C1 segment of cervical spinal cord (tissue), 14 donors: ENCODE measurements at places on chromosomes 3 and 15.

DNA sequence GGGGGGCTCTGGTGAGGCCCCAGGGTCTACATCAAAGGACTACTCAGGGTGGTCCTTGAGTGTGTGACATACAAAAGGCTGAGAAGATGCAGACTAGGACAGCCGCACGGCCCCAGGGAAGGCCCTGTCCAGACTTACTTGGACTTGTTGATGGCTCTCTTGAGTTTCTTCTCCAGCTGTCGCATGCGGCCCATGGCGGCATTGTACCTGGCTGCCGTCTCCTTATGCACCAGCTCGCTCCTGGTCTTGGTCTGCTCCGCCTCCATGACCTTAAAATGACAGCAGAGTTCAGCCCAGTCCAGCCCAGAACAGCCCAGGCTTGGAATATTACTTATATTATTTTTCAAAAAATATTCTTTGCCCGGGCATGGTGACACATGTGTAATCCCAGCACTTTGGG, 56.0 kb downstream of the CAPN7 start:
- DNase-seq = no peak

- DNase-seq = no peak
These were observed 315.0 kb upstream of the TPM1 start for GRCh38 chr15:62727501-62727900.

DNA sequence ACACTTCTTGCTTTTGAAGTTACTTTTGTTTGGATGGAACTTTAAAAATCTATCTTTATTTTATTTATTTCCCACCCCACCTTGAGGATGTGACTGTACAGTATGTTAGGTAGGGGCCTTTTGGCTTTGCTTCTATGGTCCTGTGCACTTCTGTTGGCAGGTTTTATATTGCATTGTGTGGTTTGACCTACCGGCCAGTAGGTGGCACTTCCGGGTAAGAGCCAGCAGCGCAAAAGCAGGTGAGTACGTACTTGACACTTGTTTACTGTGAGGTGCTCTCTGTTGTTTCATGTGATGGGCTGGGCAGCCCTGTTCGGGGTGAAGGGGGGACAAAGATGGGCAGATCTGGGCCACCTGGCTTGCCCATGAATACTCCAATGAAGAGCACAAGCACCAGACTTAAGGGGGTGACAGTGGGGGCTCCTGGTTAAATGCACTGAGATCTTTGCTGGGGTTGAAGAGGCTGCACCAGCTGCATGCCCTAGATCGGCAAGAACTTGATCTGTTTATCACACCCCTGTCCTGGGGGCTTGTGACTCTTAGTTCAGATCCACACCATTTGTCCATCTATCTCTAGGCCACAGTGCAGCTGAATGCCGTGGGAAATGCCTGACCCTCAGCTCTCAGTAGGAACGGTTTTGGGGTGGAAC, 131.6 kb downstream of the NLGN1 start:
- no peak for DNase-seq

- DNase-seq = no peak
These were observed 2.5 kb downstream of the SHF start for GRCh38 chr15:45185069-45185779.

DNA sequence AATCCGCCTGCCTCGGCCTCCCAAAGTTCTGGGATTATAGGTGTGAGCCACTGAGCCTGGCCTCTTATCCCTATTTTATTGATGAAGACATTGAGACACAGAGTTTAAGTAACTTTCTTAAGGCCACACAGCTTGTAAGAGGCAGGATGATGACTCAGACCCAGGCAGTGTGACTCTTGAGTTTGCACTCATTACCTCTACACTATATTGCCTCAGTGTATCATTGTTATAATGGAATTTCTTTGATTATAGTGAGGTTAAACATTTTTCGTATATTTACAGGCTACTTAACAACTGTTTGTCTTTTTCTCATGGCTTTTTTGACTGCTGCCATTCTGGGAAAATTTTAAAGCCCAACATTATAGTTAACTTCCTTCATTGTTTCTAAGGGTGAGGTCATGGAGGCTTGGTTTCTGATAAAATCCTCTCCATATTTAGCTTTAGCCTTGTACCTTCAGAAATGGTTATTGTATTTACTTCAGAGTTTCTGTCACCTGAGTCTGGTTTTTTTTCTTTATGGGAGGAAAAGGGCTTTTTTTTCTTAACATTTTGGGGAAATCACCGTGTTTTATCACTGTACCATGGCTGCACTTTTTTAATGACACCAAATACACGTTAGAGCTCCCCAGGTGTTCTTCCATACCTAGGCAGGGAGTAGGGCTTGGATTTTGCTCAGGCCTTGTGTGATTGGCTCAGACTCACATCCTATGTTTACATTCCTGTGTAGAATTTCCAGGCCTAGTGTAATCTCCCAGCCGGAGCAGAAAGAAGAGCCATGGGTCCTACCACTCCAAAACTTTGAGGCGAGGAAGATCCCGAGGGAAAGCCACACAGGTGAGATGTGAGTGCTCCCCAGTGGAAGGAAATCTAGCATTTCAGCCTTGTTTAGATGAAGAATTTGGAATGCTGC, 6.3 kb downstream of the ZNF774 start:
- DNase-seq = no peak

DNA sequence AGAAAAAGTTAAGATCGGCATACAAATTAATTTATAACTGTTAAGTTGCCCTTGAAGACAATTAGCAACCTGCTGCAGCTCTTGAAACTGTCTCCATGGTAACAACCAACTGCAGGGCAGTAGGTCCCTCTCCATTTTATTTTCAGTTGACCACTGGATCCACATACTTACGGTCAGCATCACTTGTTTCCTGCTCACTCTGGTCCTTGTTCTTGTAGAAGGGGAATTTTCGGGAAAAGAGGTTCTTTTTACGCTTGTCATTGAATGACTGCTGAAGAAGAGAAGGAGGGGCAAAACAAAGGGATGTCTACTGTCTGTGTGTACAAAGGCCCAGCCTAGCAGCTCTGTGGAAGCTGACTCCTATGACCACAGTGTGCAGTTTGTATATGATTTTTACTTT, 46.8 kb upstream of the MELTF start:
- DNase-seq = no peak

DNA sequence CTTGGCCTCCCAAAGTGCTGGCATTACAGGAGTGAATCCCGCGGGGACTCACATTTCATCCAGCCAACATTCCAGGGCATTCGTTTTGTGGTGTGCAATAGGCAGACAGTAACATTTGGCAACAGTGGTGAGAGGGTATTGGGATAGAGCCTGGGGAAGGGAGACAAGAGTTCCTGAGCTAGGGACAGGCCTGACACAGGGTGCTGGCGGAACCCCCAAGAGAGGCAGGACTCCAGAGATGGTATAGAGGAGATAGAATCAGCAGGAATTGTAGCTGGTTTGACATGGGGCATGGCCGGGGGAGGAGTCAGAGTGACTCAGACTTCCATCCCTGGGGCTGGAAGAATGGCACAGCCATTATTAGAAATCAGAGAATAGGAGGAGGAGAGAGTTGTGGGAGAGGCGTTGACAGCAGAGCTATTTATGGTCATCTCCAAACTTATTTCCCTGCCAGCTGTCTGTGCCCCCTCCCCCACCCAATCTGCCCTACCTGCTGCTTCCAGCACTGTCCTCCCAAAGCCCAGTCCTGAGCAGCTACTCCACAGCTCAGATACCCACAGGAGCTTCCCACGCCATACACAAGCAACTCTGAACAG, 4.4 kb upstream of the IDH2 start:
- DNase-seq = peak; percentile 18

GRCh38 chr15:90903733-90904536, 833 bp downstream of the MAN2A2 start:
- DNase-seq = peak; percentile 63

DNA sequence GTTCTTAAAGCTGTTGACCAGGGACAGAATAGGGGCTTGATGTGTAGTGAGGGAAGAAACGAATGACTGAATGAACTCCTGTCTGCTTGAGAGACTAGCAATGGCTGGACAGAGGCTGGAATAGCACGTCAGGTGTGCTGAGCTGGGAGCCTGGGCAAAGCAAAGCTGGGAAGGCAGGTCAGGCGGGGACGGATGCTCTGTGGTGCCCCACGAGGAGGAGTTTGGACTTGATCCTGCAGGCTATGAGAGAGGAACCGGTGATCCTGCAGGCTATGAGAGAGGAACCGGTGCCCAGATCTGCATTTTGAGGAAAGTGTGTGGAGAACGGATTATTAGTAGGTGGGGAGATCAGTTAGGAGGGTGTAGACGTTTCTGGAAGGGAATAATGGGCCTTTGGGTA, 31.3 kb upstream of the PSTPIP1 start:
- DNase-seq = no peak

DNA sequence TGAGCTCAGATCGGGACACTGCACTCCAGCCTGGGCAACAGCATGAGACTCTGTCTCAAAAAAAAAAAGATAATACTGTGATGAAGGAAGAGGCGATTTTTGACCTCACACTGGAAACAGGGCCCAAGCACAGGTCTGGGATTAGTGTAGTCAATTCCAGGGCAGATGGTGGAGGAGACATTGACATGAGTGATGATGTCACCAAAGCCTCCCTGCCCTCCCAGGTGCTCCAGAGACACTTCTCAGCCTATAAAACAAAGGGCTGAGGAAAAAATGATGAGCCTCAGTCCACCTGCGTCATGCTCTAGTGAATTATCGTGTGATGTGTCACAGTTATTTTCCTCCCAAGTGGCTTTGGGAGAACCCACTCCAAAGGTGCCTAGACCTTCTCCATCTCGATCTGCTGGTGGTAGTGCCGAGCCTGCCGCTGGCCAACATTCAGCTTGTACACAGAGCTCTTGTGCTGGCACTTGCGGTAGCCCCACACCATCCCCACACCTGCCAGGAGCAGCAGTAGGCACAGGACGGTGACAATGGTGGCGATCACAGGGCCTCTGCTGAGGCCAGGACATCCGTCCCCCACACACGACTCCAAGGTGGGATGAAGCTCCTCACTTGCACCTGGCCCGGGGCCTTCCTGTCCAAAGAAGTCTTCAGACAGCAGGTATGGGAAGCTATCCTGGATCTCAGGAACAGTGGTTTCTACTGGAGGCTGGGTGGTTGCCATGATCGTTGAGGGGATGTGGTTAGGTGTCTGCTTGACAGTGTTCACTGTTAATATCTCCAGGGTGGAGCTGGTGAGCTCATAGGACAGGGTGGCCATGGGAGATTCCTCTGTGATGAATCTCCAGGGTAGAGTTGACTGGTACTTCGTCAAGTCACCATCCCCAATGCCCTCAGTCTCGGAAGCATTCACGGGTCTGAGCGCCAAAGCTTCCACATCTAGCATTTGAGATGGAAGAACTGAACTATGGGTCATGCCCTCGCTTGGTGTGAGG, 38.8 kb downstream of the CRTAP start:
- no peak for DNase-seq

GRCh38 chr15:83854950-83855707, 201.2 kb downstream of the ADAMTSL3 start:
- DNase-seq = no peak

DNA sequence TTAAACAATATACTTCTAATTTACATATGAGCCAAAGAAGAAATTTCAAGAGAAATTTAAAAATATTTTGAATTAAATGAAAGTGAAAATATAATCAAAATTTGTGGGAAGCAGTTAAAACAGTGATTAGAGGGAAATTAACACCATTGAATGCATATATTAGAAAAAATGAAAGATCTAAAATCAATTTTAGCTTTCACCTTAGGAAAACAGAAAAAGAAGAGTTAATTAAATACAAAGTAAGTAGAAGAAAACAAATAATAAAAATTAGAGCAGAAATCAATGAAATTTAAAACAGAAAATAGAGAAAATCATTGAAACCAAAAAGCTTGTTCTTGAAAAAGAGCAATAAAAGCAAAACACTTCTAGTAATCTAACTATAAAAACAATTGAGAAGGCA, 38.6 kb upstream of the AP3B2 start:
- DNase-seq = no peak

- DNase-seq = no peak
These were observed 146.5 kb downstream of the EBLN2 start for GRCh38 chr3:73207946-73208440.

- no peak for DNase-seq
These were observed 484.4 kb upstream of the TPRG1 start for GRCh38 chr3:188687389-188687788.

DNA sequence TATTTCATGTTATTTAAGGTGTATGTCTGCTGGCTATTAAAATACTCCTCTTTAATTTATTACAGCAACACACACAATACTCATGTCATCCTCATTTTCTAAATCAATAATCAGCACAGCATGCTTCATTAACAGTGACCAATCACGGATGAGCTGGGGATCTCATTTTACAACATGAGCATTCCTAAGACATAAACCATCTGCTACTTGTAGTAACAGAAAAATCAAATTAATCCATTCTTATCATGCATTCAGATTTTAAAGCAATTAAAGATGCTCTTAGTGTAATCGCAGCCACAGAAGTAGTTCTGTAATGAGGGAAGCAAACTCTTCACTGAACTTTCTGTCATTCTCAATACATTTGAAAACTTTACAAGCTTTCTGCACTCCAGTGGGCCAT, 191.1 kb downstream of the TBC1D5 start:
- no peak for DNase-seq

DNA sequence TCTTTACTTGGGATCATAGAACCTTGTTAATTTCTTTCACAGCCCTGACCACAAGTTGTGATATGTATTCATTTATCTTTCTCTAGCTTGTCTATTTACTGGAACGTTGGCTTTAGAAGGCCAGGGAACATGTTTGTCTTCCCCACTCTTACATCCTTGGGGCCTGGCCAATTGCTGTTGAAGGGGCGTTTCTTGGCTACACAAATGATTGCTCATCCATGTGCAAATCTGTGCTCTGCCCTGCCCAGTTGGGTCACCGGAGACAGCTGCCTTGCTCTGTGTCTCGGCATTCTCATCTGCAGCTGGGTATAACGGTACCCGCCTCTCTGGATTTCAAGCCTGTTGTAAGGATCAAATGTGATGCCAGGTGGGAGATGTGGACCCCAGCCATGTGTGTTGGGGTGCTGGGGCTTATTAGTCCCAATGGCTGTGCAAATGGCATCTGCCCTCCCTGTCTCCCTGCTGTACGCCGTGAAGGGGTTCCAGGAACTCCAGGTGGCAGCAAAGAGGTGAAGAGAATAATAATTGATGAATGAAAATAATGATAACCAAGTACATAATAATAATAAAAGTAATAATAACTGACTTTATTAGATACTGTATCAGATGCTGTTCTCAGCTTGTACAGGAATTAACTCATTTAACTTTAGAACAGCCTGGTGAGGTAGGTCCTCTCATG, 24.0 kb upstream of the TLE3 start:
- no peak for DNase-seq

- no peak for DNase-seq
These were observed 113.9 kb downstream of the TMEM108 start for GRCh38 chr3:133152056-133152455.

- no peak for DNase-seq
These were observed 56.9 kb downstream of the CADPS start for GRCh38 chr3:62818347-62818746.

DNA sequence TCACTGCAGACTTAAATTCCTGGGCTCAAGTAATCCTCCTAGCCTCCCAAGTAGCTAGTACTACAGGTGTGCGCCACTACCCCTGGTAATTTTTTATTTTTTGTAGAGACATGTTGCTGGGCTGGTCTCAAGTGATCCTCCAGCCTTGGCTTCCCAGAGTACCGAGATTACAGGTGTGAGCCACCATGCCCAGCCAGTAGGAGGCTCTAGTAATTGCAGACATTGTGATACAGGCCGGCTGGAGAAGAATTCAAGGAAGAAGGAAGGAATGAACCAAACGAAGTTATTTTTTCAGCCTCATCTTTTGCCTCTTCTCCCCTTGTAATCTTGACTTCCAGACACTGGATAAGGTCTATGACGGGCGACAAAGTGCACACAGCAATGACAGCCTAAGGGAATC, 3.2 kb upstream of the PPP4R2 start:
- no peak for DNase-seq

- no peak for DNase-seq
These were observed 356.9 kb downstream of the SV2B start for GRCh38 chr15:91456921-91457320.
